Activated T-helper 1 cell treated with anti-CD3 and anti-CD28 coated beads, Interleukin-2, amount 50 U/mL, for 16 hours (primary cell): ENCODE measurements at places on chromosomes 1 and 21.

DNA sequence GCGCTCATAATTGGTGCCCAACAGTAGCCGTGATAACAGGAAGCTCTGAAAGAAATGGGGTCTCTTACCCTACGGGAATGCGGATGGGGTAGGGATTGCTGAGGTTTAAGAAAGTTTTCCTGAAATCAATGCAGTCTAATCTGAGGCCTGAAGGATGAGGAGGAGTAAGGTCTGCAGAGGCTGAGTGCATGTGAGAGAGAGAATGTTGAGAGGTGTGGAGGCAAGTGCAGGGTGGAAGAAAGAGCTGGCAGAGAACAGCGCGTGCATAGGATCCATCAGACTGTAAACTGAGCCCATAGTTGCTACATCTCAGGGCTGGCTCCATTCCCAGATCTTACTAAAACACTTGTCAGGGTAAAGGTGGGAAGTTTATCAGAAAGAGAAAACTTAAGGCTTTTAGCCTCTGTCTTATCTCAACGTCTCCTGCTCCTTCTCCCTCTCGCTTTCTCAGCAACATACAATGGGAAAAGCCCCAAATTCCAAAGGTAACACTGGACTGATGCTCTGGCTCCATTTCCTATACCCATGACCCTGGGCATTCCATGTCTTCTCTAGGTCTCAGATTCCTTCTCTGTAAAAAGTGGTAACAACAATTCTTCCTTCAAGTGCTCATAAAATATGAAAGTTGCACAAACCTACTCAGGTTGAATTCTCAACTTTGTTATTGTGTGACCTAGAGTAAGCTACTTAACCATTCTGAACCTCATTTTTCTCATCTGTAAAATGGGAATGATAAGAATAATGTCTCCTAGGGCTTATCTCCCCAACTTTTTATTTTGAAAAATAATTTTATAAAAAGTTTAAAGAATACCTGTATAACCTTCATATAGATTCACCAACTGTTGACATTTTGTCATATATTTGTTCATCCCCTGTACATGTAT lies 75.2 kb downstream of the SH3GLB1 start:
- DNase-seq, result no peak

DNA sequence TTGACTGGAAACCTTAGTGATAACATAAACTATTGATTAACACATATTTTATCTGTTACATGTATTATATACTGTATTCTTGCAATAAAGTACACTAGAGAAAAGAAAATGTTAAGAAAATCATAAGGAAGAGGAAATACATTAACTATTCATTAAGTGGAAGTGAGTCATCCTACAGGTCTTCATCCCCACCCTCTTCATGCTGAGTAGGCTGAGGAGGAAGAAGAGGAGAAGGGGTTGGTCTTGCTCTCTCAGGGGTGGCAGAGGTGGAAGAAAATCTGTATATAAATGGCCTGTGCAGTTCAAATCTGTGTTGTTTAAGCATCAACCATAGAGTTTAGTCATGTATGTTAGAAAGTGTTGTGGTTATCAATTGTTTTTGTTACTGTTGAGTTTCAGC lies 66.1 kb upstream of the CHODL start:
- no peak for DNase-seq

GRCh38 chr1:246569248-246570238 lies 3.3 kb downstream of the CNST start:
- no peak for DNase-seq

DNA sequence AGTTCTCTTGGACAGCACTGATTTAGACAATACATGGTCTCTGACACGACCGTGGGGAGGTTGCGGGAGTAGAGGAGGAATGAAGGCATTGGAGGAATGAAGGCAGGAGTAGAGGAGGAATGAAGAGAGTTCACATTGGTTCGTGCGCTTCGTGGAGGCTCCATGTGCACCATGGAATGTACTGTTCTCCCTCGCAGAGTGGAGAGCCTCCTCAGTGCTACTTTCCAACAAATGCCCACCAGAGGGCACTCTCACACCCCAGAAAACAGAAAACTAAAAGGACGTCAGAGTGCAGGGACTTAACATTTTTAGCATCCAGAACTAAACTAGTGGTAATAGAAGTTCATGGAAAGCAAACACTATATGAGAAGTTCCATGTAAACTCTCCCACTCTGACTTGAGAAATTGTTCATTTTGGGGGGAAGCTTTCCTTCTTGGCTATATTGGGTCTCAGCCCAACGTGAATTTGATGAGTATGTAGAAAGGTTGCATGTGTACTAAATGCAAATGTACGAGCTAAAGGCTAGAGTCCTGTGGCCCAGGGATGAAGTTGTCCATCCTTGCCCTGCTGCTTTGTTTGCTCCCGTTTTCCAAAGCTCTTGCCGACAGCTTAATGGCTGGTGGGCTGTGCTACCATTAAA lies 211.6 kb downstream of the LMX1A start:
- no peak for DNase-seq

GRCh38 chr1:150065184-150065871 lies 2.2 kb upstream of the VPS45 start:
- DNase-seq, result no peak

DNA sequence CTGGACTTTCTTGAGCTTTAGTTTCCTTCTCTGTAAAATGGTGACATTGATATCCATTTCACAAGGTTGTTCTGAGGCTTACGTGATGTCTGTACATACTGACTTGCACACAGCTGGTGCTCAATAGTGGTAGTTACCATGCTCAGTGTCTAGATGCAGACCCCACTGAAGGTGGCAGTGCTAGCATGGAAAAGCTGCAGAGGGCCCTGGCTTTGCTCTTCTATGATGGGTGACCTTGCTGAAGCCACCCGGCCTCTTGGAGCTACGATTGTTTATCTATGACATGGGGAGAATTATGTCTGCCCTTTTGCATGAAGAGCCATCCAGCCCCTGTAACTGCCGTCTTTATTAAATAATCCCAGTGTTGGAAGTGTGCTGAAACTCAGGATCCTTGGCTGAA lies 131.8 kb downstream of the PLXNA2 start:
- no peak for DNase-seq

DNA sequence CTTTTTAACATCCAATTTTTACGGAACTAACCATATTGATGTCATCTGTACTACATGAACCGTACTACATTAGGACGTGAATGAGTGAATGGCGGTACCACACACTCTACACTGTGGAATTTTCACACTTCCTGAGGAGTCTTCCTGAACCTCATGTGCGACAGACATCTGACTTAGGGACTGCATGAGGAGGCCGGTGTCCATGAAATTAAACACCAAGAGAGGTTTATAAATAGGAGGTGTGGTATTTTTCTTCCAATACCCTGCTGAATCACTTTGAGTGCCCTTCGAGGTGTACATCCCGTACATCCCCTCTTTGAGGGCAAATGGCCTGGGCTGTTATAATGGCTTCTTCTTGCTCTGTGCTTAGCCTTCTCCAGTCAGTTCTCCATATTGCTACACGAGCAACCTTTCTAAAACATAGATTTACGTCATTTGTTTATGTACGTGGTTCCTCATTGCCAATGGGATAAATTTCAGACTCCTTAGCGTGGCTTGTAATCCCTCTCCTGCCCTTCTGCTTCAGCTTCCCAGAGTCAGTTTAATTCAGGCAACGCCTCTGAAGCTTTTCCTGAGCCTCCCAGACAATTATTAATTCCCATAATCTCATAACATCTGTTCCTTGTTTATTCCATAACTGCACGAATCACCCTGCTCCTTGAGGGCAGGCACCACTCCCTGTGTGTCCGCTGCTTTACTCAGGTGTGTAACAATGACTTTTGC lies 9.4 kb downstream of the ST3GAL3 start:
- DNase-seq, result no peak

DNA sequence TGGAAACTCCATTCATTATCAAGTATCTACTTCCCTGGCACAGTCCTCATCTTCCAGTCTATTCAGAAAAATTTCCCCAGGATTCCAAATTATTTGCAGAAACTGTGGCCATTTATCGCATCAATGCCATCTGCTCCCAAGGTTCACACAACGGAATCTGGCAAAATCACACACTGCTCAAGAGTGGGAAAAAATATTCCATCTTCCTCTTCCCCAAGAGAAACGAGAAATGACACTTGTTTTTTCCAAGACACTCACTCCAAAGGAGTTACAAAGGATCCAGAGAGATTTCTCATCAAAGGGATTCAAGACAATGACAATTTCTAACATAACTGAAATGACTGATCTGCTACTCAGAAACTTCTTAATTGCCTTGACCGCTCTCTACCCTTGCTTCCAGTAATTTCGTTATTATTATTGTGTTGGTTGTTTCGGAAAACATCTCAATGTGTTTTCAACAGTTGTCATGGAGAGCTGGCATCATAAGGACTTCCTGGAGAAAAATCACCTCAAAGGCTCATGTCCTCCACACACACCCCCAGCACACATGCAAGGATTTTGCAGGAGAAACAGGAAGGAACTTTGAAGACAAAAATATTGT lies 128.0 kb downstream of the PSMG1 start:
- DNase-seq, result no peak

GRCh38 chr1:84060781-84061180 lies 61.8 kb upstream of the TTLL7 start:
- no peak for DNase-seq

GRCh38 chr21:45237401-45237800 lies 50.3 kb downstream of the POFUT2 start:
- no peak for DNase-seq

GRCh38 chr1:93967306-93967705 lies 58.1 kb upstream of the GCLM start:
- no peak for DNase-seq

GRCh38 chr1:50271968-50272578 lies 151.2 kb downstream of the DMRTA2 start:
- DNase-seq, result no peak

- DNase-seq, result no peak
Observed at GRCh38 chr1:25217015-25217414, 15.3 kb downstream of the SYF2 start.

DNA sequence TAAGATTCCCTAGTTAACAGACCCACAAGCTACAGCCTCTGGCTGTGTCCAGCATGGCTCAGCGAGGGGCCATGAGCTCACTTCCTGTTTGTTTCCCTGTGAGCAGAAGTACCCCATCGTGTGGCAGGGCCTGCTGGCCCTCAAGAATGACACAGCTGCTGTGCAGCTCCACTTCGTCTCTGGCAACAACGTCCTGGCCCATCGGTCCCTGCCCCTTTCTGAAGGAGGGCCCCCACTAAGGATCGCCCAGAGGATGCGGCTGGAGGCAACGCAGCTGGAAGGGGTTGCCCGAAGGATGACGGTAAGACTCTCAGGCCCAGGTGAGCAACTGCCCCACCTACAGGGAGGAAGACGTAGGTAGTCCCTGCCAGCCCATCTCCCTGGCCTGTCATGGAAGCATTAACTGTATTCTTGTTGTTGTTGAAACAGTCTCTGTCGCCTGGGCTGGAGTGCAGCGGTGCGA lies 38.2 kb downstream of the ZBTB17 start:
- DNase-seq, result no peak
